ENCODE measurements at places on chromosomes 4 and X.

DNA sequence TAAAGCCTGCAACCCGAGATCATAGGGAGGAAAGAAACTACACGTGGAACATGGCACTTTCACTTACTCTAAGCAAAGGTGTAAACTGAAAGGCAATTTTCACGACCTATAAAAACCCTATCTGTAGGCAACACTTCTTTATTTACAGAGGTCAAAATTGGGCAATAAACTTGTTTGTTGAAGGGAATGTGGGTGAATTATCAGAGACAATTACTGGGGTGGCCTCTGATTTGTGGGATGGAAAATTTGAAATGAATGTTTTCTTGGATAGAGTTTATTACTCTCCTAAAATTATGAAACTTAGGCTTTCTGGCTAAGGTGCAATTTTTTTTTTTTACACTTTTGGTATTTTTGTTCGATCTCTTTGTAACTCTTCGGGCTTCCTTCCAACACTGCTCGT, 734.1 kb upstream of the TENM3 start:
- DNase-seq = no peak

GRCh38 chrX:39853417-39854030, 244.2 kb downstream of the BCOR start:
- no peak for DNase-seq

DNA sequence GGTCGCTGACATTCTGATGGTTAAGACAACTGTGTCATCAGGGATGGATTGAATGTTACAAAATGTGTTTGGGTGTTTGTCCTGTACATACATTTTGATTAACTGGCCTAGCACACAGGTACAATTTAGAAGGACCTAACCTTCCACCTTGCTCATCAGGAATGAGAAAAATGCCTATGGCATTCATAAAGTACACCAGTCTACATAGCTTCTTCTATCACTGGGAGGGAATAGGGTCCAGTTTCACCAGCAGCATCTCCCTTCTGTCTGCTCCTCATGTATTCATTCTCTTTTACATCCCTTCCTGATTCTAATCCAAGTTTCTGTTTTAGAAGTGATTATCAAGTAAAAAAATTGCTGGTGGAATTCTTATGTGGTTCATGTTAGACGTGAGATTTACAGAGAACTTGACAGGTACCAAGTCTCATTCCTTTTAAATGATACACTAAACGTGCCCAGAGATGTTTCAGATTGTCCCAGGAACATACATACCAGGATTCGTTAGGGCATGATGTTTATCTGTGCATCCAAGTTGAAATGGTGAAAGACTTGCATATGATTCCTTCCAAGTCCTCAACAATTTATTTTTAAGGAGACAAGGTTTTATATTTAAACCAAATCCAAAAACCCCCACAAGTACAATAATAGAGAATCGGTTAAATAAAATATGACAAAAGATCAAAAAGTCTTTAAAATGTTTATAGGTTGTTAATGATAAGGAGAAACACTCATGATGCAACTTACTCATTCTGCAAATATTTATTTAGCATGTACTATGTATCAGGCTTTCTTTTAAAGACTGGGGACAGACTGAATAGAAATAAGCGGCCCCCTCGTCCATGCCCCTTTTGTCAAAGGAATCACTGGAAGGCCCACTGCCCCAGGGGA, 359.1 kb downstream of the ZNF674 start:
- DNase-seq = no peak

GRCh38 chr4:149983401-149983800, 94.8 kb upstream of the DCLK2 start:
- DNase-seq = no peak

DNA sequence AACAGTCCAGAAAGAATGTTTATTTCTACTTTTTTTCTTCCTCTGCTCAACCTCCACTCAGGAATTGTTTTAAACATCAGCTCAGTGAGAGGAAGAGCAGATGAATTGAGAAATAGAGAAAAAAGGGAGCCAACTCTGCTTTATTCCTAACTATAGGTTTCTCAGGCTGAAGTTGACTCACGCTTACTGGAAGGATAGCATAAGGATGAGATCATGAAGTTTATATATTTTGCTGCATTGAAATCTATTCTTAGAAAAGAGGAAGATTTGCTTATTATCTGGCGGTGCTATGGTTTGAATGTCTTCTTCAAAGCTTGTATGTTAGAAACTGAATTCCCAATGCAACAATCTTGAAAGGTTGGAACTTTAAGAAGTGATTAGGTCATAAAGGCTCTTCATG, 1673.4 kb upstream of the PCDH7 start:
- no peak for DNase-seq

DNA sequence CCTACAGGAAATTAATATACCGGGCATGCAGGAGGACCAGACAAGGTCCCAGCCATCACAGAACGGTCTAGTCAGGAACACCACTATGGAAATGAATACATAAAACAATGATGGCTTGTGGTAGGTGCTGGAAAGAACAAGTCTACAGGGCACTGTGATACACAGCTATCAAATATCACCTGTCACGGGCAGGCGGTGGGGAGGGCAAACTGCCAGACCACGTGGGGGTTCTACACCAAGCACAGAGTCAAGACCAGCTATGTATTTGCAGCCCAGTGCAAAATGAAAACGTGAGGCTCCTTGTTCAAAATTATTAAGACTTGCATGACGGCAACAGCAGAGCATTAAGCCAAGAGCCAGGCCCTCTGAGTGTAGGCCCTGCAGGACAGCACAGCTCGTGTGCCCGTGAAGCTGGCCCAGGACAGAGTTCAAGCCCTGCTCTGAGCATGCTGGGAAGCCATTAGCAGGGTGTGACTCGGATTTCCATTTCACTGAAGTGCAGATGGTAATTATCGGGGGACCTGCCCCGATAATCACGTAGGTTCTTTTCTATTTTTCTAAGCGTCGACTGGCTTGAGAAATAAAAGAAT, 83.6 kb downstream of the JAKMIP1 start:
- no peak for DNase-seq

GRCh38 chr4:99647071-99647470, 10.6 kb downstream of the C4orf54 start:
- DNase-seq = no peak

GRCh38 chrX:125205133-125205917, 114.3 kb upstream of the TEX13C start:
- DNase-seq = no peak

- no peak for DNase-seq
These were observed 89.2 kb downstream of the DCTD start for GRCh38 chr4:182827954-182828353.

DNA sequence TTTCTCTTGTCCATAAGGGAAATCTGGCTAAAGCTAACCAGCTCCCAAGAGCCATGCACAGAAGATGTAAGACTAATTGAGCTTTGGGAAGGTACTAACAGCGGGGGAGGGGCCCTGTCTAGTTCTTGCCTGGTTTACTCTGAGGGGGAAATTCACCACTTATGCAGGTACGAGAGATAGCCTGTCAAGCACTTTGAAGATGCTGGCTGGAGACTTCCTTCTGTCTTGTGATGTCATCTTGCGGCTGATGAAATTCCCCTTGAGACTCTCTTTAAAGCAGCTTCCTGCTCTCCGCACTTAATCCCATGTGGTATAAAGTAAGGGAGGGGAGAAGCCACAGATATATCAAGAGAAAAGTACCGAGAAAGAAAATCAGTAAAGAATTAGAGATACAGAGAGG, 345.3 kb downstream of the MAPK10 start:
- DNase-seq = no peak

- DNase-seq = no peak
These were observed 56.3 kb downstream of the SERTM2 start for GRCh38 chrX:111567542-111568255.

GRCh38 chr4:90904021-90904420, 776.8 kb downstream of the CCSER1 start:
- no peak for DNase-seq

- no peak for DNase-seq
These were observed 43.3 kb downstream of the NHSL2 start for GRCh38 chrX:71953946-71954345.

- no peak for DNase-seq
These were observed 232.7 kb downstream of the ARHGAP24 start for GRCh38 chr4:85707611-85708010.

DNA sequence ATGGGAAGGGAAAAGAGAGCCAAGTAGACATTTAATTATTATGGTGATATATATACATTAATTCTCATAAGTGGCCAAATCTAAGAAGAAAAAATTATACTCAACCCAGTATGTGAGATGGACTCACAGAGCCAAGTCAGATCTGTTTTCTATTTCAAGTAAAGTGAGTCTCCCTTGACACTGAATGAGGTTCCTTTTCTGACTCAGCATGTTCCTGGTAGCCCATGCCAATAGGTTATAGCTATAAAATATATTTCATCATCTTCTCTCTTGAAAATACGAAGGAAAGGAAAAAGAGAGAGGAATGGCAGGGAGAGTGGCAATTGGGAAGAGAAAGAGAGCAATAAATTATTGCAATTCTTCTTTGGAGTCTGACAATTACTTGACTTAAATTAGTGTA, 68.8 kb upstream of the GRIA2 start:
- no peak for DNase-seq

DNA sequence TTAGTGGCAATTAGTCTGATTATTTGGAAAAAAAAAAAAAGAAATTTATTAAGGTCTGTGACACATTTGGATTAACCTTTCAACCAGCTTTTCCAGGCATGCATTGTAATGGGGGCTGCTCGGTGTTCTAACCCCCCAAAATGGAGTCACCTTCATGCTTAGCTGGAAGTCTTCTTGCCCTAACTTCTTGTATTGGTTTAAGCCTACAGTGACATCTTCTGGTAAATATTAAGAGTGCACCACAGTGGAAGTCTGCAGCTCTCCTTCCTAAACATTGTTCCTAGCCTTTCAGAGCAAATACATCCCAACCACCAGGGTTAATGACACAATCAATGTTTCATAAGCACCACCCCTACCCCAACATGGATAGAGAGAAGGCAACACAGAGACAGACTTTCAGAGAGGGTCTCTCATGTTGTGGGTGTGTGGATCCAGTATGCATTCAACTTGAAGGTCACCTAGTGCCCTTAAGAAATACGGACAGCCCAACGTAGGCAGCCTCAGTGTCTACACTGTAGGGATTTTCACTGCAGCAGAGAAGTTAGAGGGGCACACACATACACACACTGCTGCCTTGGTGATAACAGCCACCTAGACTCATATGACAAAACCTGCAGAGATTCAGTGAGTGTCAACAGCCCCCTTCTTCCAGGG, 142.9 kb upstream of the MBNL3 start:
- DNase-seq = no peak

- DNase-seq = peak; percentile 71
These were observed 192.5 kb upstream of the STK26 start for GRCh38 chrX:131830400-131831184.

DNA sequence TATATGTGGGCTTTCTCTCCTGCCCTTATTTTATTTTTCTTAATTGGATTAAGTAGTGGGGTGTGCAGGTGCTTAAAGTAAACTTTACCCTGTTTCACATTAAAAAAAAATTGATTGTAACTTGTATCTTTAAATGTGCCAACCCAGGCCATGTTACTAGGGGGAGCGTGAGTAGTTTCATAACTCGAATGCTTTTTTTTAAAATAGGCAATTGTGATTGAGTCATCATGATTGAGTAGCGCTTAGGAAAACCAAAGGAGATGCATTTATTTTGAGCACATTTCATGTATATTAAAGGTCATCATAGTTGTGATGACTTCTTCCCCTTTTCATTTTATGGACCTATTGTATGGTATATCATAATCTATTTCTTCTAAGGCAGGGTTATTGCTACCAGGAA, 32.2 kb downstream of the GPAT3 start:
- no peak for DNase-seq

- DNase-seq = no peak
These were observed 60.9 kb downstream of the NPY5R start for GRCh38 chr4:163404580-163404979.

GRCh38 chr4:74874753-74875367, 58.1 kb upstream of the PARM1 start:
- no peak for DNase-seq

DNA sequence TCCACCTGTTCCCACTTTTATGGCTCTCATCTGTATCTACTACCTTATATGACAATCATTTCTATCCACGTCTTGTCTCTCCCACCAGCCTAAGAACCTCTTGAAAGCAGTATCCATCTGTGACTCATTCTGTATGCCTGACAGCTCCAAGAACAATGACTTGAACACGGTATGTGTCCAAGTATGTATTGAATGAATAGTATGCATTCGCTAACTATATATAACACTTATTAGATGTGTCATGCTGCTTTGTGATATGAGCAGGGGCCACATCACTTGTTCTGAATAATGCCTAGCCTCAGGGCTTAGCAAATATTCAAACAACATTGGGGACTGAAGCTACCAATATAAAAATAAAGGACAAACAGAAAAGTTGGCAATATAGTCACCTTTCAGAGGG, 4.9 kb downstream of the OPHN1 start:
- no peak for DNase-seq

- DNase-seq = no peak
These were observed 25.2 kb upstream of the KIT start for GRCh38 chr4:54632537-54632936.

DNA sequence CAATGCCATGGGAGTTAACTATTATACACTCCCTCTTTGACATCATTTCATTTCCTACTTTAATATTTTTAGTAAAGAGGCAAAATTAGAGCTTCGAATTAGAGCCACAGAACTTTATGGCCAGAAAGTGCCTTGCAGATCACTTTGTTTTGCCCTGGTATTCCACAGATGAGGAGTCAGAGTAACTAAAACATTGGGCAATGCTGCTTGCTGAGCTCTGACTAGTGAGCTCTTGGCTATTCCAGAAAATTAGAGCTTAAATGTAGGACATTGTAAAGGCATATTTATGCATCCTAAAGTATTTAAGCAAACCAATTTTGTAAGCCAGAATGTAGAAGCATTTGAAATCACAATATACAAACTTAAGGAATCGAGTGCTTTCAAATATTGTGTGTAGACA, 6.3 kb upstream of the ZNF827 start:
- no peak for DNase-seq

- no peak for DNase-seq
These were observed 10.6 kb upstream of the IRAK1 start for GRCh38 chrX:154030266-154030665.

DNA sequence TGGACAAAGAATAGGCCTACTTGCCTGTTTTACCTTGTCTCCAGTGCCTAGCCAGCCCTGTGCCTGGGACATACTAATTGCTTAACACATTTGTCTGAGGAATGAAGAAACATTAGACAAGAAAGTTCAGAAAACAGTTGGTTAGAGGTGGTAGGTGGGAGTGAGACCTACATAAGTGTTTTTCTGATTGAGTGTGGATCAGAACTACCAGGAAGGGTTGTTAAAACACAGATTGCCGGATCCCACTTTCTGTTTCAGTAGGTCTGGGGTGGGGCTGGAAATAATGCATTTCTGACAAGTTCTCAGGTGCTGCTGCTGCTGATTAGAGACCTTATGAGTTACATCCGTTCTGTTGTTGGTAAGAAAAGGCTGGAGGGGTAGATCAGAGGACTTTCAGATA, 5.7 kb upstream of the JADE1 start:
- DNase-seq = no peak

DNA sequence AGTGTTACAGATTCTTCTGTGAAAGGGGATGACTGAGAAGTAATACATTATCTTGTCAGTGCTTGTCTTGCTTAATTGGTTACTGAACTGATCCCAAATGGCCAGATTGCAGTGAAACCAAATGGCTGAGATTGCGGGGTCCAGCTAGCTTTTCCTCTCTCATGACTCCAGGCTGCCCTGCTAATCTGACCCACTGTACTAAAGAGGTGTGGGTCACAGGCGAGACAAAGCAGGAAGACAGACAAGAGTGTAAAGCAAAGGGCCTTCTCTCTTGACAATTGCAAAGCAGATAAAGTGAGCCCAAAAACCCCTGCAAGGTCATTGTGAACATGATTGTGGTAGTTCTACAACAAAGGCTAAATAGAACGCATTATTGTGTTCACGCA, 2.1 kb downstream of the TMEM150C start:
- no peak for DNase-seq

GRCh38 chrX:22136711-22137110, 104.6 kb downstream of the PHEX start:
- no peak for DNase-seq

All from ovary (tissue), 10 donors.